Panc1 (cell line): ENCODE measurements at places on chromosomes 5 and 9. TPM values are rescaled to one million over a fixed set of nuclear protein-coding genes. Genes with fewer than 3 reads are reported as not detected.

- no peak for DNase-seq
Measured at GRCh38 chr9:134993416-134993815, 75.7 kb upstream of the FCN1 start.

DNA sequence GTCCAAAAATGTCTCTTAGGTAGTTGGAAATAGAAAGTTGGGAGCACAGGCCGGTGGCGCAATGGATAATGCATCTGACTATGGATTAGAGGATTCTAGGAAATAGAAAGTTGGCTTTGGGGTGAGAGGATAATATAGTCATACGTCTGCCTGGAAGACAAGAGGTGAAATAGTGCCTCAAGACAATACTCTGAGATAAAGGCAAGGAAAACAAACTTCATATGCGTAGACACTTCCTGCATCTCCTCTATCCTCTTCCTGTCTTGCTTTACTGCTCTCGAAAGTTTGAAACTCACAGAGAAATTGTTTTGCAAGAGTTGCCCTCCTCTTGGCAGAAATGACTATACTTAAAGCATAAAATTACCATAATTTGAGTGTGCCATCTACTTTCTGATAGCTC is 153.2 kb upstream of the FBXL7 start:
- no peak for DNase-seq

DNA sequence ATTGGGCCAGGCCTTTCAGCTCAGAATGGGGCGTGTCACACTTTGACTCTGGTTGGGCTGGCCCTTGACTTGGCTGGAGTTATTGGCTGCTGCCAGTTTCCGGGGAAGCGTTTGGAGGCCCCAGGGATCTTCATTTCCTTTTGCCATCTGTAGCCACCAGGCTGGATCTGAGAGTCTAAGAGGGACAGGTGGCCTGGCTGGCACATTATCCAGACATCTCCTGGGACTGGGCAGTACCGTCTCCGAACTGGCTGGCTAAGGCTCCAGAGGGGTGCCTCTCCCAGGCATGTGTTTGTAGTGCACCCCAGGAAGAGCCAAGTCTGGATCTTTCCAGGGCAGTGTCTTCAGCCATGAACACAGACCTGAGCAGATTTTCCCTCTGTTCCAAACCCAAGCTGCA is 9.7 kb upstream of the JADE2 start:
- DNase-seq: no peak

DNA sequence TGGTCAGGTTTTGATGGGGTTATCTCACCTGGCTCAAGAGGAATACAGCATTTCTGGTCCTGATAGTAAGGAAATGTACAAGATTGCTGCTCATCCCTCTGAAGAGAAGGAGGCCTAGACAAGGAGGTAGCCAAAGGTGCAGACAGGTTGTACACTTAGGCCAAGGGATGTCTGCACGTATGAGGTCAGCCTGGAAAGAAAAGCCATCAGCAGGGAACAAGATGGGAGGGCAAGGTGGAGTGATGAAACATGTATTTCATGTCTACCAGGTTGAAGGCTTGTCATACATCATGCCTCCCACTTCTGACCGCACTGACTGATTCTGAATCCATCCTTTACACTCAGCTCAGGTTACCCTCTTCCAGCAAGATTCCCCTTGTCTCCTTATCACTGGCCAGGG is 296.8 kb upstream of the VLDLR start:
- DNase-seq: no peak

DNA sequence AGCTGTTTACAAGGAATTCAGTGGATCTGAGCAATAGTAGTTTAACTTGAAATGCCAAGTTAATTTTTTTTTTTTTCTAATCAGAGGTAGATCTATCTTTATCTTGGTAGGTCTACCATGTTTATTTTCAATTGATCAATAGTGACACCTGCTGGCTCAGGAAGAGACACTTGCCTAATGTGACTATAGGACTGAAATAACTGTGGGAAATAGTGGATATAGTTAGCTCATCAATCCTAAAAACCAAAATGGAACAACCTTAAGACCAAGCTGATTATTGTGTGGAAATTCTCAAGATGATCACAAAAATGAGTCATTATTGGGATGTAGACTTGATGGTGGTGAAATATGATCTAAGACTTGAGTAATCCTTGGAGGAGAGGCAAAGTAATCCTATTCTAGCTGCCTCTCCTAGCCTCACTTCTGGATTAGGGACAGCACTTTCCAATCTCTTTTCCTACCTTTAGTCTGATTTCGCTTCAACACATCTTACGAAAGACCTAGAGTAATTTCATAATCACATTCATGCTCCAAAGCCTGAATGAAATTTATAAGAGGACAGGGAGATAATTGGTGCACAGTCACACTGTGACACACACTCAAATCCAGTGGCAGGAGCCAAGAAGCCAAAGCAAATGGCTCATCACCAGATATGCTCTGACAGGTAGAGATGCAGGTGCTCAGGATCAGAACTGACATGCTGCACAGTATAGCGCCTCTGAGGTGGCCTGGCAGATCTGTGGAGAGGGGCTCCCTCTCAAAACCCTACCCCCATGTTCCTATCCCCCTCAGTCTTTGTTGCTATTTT is 156.3 kb downstream of the HMHB1 start:
- peak; percentile 48 for DNase-seq

- no peak for DNase-seq
Measured at GRCh38 chr5:142654578-142655058, 31.3 kb downstream of the FGF1 start.

DNA sequence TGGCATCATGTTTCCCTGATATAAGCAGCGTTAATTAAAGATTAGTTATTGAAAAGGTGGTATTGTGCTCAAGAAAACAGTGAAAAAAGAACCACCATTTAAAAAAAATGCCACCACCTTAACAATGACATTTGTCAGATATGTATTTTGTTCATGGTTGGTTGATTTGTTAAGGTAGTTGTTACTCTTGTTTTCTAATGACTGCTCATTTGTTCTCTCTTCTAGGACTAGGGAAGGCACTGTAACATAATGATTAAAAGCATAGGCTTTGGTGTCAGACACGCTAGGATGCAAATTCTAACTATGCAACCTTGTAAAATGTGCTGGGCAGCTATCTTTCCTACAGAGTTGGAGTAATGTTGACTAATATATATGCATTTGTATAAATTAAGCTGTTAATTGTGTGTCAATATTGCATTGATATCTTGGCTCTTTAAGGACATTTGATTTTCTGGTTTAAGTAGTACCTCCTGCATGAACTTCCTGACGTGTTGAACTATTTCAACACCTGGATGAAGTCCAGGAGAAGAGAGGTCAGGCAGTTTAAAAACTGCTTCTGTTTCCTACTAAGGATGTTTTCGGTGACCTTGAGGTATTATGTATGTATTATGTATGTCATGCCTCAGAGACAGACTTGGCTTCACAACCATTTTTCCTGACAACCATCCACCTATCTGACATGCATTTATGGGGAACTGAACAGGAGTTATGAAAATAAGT is 77.8 kb downstream of the MUSK start:
- DNase-seq: no peak

DNA sequence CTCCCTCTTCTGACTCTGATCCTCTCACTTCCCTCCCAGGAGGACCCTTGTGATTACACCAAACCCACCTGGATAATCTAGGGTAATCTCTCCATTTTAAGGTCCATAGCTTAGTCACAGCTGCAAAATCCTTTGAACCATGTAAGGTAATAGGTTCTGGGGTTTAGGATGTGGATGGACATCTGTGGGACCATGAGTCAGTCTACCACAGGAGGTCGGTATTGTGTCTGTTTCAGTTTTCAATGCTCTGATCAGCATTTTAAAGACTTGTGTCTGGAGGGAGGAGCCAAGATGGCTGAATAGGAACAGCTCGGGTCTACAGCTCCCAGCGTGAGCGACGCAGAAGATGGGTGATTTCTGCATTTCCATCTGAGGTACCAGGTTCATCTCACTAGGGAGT is 112.6 kb downstream of the CAVIN4 start:
- DNase-seq: no peak

GRCh38 chr9:113309204-113309813 is 6.1 kb upstream of the RNF183 start:
- no peak for DNase-seq

- DNase-seq: no peak
Measured at GRCh38 chr9:115717298-115717697, 436.3 kb upstream of the PAPPA start.

- DNase-seq: no peak
Measured at GRCh38 chr5:158658446-158659230, 441.1 kb downstream of the EBF1 start.

DNA sequence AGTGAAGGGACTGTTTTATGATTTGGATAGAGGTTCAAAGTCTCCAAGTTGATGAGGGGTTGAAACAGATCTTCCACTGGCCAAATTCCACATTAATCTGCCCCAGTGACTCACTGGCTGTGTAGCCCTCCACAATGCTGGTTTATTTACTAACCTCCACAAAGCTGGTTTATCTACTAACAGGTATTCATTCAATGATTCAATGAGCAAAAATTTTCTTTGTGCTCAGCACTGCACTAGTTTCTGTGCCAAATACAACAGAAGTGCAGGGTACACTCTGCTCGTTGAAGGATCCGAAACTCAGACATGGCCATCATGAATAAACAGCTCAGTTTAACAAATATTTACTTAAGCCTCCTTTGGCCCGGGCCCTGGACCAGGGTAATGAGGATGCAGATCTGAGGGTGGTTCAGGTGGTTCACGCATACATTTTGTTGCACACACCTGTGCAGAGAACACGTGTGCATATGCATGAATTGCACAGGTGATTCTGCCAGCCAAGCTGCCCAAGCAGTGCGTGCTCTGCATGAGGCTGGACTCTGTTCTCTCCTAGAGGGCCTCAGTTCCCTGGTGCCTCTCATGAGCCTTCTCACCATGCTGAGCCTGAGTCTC is 71.0 kb downstream of the SH3PXD2B start:
- peak; percentile 73 for DNase-seq

GRCh38 chr5:73693573-73694061 is 67.6 kb downstream of the ARHGEF28 start:
- peak; percentile 28 for DNase-seq

- DNase-seq: peak; percentile 35
Measured at GRCh38 chr5:77777281-77777892, 1.2 kb upstream of the TBCA start.

- DNase-seq: no peak
Measured at GRCh38 chr5:44245935-44246334, 143.3 kb downstream of the FGF10 start.

DNA sequence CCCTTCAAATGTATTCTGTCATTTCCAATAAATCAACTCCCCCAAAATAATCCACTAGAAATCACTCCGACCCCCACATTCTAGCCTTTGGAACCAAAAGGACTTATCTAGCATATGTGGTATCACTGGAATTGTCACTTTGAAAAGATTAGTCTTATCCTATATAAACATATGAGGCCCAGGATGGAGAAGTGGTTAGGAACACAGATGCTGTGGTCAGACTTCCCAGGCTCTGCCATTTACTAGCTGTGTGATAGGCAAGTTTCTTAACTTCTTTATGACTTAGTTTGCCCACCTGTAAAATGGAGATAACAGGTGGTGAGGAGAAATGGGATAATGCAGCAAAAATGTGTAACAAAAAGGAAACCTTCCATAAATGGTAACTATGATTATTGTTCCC is 62.0 kb upstream of the GLRX start:
- DNase-seq: no peak

DNA sequence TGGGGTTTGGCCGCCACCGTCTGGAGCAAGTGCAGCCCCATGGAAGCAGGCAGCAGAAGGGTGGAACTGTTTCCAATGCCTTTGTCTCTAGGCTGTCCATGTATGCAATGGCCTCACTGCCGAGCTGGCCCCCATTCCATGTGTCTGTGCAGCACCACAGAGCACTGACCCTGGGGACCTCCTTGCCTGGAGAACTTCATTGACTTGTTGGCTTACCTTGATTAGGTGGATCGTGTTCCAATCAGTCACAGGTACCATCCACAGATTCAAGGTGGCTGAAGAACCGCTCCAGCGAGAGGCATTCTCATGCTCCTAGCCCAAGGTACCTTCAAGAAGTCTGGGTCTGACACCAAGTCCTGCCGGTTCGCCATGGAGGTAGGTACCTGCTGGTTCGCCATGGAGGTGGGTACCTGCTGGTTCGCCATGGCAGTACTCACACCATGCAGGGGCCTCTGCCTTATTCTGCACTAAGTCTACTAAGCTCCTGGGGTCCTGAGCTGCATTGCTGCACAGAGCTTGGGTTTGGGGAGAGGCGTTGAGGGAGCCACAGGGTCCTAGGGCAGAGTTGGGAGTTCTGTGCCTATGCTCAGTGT is 358.3 kb upstream of the IRX1 start:
- DNase-seq: no peak

DNA sequence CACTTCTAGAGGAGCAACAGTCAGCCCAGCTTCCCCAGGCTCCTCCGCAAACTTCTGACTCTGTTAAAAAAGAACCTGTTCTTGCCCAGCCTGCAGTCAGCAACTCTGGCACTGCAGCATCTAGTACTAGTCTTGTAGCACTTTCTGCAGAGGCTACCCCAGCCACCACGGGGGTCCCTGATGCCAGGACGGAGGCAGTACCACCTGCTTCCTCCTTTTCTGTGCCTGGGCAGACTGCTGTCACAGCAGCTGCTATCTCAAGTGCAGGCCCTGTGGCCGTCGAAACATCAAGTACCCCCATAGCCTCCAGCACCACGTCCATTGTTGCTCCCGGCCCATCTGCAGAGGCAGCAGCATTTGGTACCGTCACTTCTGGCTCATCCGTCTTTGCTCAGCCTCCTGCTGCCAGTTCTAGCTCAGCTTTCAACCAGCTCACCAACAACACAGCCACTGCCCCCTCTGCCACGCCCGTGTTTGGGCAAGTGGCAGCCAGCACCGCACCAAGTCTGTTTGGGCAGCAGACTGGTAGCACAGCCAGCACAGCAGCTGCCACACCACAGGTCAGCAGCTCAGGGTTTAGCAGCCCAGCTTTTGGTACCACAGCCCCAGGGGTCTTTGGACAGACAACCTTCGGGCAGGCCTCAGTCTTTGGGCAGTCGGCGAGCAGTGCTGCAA is 72.8 kb downstream of the NUP214 start:
- DNase-seq: no peak

DNA sequence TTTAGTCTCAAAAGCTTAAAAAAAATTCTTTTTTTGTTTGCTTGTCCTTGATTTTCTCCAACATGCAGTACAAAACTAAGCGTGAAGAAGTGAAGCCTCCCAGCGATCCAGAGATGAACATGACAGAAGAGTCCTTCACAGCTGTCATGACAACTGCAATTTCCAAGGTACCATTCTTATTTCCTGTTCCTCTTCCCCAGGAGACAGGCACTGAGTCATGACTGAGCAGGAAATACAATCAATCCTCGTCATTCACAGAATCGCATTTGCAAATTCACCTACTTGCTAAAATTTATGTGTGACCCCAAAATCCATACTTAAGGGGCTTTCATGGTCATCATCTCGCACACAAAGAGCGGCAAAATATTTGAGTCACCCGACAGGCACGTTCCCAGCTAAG is 77.3 kb downstream of the SLC1A1 start:
- no peak for DNase-seq

- no peak for DNase-seq
Measured at GRCh38 chr5:15334551-15335266, 165.3 kb upstream of the FBXL7 start.

GRCh38 chr5:143251190-143251589 is 152.3 kb downstream of the NR3C1 start:
- DNase-seq: no peak

GABRA6 gene
- not detected for total RNA-seq

PCDHB10 gene
- total RNA-seq: 0.72 TPM

DOCK2 gene
- total RNA-seq: 1.4 TPM

PDE6A gene
- 0.33 TPM for total RNA-seq

SHISAL2B gene
- not detected for total RNA-seq

PCDHGB4 gene
- total RNA-seq: 0.21 TPM

PFN3 gene
- total RNA-seq: not detected

FBXW5 gene
- total RNA-seq: 72.6 TPM

PCDHGC5 gene
- total RNA-seq: 0.36 TPM

GAPT gene
- total RNA-seq: not detected

SPINK7 gene
- not detected for total RNA-seq

ARL10 gene
- 2.0 TPM for total RNA-seq

SLC36A2 gene
- not detected for total RNA-seq
